ENCODE measurements at places on chromosomes 12 and 14.

- no peak for DNase-seq
Observed at GRCh38 chr12:66268562-66268961, 33.7 kb upstream of the HELB start.

GRCh38 chr12:75714462-75715322 is 203.3 kb upstream of the KRR1 start:
- DNase-seq = no peak

DNA sequence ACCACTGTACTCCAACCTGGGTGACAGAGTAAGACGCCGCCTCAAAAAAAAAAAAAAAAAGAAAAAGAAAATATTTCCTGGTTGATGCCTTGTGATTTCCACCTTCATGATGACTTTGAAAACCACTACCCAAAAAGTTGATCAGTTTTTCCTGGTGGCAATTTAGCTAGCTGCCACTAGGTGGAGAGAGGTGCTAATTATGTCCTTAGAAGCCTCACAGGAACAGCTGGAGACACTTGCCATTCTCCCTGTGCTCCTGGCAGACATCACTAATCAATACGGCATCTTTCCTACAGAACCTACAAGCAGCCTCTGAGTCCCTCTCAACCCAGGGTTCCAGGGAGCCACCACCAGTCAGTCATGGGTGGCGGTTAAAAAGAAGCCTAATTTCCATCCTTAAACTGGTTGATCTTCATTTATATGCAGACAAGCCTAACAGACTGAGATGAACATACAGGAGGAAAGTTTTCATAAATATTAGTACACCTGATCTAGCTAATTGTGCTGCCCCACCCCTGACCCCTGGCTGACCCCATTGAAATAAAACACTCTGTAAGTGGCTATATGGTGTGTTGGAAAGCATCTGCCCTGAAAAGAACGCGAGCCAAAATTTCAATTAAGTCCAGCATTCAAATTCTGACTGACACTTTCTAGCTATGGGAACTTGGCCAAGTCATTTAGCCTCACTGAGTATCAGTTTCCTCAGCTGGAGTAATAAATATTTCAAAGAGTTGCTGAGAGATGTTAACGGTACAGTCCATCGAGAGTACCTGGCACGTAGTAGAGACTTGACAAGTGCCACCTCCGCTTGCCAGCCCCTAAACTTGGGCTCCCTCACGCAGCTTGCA is 6.2 kb upstream of the OAS1 start:
- DNase-seq = peak; percentile 17

DNA sequence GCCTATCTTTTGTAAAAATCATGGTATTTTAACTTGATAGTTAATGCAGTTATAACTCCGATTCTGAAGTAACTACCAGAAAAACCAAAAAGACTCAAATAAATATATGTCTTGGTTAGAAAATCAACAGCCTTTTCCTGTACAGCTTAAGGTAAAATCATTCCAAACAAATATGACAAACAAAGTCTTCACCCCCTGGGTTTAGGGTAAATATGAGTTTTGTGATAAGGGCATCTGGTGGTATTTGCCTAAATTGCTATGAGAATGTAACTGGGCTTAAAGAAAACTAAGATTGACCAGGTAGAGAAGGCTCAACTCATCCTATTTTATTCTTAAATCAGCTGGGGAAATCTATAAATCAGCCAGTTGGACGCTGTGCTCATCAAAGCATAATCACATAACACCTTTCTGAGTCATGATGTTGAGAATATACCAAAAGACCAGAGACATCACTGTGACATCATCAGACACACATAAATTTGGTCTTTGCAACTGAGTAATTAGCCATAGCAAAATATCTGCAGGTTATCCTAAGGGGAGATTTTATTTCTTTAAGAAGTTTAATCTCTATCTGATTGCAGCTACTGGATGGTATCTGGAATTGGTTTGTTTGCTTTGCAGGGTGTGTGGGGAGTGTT is 133.9 kb downstream of the STXBP6 start:
- no peak for DNase-seq

GRCh38 chr14:93121030-93121834 is 5.5 kb upstream of the ITPK1 start:
- DNase-seq = no peak

GRCh38 chr12:77007476-77007875 is 57.9 kb downstream of the E2F7 start:
- no peak for DNase-seq

DNA sequence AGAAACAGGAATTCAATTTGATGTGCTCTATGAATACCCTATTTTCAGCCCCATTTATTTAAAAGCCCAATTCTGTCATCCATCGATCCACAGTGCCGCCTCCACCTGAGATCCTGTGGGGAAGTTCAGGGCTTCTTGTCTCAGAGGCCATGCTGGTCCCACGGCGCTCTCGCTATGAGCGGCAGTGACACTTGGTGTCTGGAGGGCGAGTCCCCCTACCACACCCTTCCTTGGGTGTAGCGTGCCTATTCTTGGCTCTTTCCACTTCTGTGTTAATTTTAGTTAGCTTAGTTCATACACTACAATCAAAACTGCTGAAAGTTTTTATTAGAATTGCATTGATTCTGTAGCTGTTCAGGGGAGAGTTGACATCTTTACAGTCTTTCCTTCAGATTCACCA is 73.8 kb downstream of the DDX51 start:
- DNase-seq = peak; percentile 21

GRCh38 chr12:53265783-53266182 is 2.3 kb upstream of the ESPL1 start:
- no peak for DNase-seq

GRCh38 chr12:113130457-113131135 is 5.0 kb downstream of the RASAL1 start:
- no peak for DNase-seq

GRCh38 chr12:52795694-52796428 is at the start of gene KRT3:
Gene KRT3, minus strand, starts transcription at chr12:52796117. Its CDS starts 75 bp downstream, at chr12:52796042.
- no peak for DNase-seq

DNA sequence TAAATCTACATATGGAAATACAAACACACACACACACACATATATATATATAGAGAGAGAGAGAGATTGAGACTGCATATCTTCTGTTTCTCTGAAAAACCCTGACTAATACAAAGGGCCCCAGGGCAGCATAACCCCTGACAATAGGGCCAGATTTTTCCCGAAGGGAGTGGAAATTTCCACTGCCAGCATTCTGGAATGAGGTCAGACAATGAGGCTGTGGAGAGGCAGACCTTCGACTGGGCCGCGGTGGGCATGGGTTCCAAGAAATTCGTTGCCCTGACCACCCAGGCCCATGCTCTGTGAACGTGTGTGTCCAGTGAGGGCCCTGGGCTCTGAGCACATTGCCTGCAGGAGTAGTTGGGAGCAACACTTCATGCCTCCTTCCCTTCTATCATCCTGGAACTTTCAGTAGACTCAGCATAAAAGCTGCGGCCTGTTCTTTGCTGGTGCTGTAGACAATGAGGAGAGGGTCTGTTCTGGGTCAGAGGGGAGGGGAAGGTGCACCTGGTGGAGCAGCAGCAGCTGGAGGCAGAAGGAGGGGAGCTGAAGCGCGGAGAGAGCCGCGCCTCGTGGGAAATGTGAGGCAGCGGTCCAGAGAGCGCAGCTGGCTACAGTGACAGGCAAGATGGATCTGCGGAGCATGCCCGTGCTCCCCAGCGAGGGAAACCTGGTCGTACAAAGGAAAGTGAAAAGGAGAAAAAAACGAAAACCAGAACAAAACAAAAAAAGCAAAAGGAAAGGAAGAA is 25.6 kb upstream of the CCDC60 start:
- peak; percentile 90 for DNase-seq

DNA sequence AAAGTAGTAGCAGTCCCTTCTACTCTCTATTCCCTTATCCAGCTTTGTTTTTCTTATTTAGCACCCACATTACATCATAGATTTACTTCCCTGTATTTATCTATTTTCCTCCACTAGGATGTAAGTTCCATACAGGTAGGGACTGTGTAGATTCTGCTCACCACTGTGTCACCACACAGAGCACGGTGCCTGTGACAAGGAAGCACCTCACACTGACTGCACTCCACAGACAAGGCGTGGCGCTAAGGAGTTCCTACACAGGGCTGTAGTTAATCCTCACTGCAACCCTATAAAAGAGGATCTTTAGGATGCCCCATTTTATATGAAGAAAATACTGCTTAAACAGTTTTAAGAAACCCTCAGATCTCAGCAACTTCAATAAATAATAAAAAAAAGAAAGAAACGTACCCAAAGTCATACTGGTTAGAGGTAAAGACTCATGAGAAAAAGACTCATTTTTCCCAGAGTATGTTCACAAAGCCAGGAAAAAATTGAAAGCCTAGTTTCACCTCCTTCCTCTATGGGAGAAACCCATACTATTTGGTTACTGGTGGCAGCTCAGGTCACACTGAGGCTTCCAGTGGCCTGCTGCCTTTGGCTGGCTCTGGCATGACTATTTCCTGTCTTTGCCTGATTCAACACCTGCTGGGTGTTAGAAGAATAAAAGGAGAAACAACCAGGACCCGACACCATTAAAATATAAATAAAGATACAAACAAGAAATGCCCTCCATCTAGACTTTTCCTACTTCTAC is 36.9 kb downstream of the RAD9B start:
- no peak for DNase-seq

- DNase-seq = no peak
Observed at GRCh38 chr14:80988192-80988591, 32.8 kb downstream of the TSHR start.

DNA sequence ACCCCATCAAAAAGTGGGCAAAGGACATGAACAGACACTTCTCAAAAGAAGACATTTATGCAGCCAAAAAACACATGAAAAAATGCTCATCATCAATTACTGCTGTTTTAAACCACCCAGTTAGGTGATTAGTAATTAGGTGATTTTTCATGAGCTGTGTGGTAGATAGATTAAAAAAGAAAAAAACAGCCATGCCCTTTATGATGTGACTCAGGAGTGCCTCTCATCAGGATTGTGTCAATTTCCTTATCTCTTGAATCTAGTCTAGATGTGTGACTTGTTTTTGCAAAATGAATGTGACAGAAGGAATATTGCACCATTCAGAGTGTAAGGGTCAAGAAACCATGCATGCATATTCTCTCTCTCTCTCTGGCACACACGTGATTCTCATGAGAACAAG is 5.7 kb downstream of the OR10A7 start:
- no peak for DNase-seq

- DNase-seq = no peak
Observed at GRCh38 chr12:9763025-9763424, 2.3 kb upstream of the CD69 start.

DNA sequence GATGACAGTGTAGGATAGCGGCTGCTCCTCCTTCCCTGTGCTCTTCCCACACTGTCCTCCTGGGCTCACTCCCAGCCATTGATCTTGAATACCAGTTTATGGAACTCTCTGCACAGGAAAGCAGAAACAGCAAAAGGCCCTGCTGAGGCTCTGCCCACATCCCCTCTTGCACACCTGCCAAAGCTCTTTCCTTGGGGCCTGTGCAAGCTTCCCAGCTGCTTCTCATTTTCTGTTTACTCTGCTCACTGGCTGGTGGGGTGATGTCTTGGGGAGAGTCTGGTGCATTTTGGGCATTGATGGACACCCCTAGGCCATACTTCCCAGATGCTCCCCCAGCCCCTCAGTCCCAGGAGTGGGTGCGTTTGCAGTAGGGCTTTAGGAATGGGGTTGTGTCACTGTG is 361.8 kb downstream of the TMEM121 start:
- DNase-seq = no peak

DNA sequence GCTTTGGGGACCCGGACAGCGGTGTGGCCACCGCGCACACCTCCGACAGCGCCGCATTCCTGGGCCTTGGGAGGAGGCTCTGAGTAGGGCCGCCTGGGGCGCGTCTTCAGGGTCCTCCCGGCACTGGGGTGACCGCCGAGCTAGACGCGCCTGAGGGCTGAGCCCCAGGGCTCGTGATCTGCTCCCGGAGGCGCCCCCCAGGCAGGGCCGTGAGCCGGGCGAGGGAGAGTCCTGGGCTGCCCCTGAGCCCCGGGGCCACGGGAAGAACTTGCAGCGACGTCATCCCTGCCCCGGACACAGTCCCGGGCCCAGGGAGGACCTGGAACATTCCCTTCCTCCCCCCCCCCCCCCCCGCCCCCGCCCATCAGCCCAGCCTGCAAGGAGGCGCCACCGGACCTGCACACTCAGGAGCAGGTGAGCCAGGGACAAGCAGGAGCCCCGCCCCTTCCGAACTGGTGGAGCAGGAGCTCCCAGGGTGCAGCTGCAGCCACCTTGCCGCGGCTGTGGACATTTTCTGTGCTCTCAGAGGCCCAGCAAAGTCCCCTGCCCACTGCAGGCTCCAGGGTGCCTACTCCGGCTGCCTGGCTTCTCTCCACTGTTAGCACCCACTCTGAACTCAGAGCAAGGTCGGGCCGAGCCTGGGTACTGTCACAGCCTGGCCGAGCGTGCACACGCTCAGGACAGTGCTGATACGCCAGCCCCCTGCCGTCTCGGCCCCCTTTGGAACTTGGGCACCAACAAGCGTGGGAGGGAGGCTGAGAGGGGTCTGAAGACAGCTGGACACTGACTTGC is 50.7 kb downstream of the A2M start:
- DNase-seq = peak; percentile 76

GRCh38 chr12:19804737-19805136 is 365.4 kb downstream of the AEBP2 start:
- DNase-seq = no peak

DNA sequence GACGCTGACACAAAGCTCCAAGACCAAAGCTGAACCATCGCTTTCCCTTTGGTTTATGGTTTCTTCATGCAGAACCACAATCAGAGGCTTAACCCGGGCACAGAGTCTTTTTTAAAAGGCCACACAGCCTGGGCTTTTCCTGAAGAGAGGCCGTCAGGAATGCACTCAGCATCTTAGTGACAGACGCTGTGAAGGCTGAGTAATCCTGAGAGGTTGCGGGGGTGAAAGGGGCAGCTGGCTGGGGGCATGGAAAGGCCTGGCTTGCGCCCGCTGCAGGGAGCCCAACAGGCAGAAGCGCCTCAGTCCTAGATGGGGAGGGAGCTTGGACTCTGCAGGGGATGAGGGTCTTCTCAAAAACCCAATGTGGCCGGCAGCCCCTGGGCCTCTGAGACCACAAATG is 13.6 kb downstream of the CTDSP2 start:
- no peak for DNase-seq

DNA sequence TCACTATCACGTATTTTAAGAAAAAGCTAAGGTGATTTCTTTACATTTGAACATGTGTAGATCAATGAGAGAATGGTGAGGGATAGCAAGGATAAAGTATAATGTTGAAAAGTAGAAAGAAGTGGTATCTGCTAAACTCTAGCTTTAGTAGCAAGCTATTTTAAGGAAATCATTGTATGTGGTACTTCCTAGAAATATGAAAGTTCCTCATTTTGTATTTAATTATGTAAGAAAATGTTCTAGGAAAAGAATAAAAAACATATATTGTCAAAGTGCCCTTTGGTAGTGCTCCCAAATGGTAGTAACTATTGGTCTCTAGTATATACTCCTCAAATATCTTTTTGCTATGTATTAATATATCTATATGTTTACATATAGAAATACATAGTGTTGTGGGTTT is 35.7 kb downstream of the RAB21 start:
- no peak for DNase-seq

Data from tongue (tissue), 3 donors.